ENCODE measurements at places on chromosomes 13 and 19.
A peak's percentile ranks its signal among the peaks of the same experiment; 100 is the strongest.

DNA sequence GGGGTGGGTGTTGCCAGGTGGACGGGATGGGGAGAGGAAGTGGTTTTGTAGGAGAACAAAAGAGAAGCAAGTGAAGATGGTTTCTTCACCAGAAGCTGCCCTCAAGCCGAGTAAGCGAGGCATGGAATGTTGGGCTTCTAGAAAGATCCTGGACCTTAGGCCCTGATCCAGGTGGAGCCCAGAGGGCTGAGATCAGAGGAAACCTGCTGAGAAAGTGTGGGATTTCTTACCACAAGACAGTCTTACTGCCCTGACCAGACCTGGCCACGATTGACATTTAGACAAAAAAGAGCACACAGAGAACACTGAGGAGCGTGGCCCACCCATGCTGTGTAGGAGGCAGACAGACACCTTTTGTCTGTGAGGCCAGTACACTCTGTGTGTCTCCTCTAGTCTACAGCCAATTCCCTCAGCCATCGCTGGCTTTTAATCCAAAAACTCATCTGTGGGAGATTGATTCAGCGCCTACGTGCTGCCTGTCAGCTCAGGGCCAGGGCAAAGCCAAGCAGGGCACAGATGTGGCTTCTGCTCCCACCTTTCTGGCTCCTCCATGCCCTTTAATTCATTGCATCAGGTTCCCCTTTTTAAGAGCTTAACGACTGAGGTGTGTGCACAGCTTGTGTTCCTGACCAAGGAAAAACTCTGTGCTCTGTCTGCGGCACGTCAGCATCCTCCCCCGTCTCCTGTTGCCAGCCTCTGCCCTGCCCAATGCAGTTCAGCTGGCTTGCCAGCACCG, 123.3 kb downstream of the AKAP11 start:
- no peak for DNase-seq

- no peak for DNase-seq
These were observed 96.4 kb downstream of the MBNL2 start for GRCh38 chr13:97318532-97318931.

- DNase-seq = no peak
These were observed 11.0 kb upstream of the C2CD4C start for GRCh38 chr19:419721-420515.

DNA sequence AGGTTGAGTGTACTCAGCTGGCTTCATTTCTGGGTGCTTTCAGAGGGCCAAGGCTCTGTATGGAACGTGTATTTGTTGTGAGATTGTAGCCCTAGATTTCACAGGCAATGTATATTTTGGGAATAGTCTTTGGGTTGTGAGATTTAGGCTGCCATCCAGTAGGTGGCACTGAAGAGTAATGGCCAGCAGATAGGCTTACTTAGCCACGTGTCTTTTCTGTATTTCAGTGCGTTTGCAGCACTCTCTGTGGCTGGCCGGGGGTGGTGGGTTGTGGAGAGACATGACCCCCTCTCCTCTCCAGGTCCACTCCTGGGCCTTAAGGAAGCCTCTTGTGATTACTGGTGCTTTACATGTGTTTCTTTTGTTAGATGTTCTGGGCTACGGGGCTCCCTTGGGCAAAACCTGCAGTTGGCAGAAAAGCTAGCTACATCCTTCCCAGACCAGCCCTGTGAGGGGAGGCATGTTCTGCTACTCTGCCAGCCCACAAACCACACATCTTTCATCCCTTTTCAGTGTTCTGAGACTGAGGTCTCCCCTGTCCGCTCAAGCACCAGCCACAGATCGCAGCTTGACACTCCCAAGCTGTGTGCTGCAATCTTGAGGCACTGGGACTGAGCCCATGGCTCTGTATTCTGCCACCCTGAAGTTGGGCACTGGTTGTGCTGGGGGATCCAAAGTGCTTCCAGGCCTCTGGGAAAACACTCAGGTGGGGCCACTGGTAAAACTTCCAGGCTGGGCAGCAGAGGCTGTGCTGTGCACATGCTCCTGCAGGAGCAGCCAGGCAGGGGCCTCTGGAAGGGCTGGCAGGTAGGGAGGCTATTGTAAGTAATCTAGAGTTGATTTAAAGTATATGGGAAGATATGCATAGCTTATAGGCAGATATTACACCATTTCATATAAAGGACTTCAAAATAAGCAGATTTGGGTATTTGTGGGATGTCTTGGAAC, 1096.8 kb upstream of the PCDH20 start:
- DNase-seq = peak; percentile 58

GRCh38 chr13:114142640-114143490, 10.4 kb upstream of the RASA3 start:
- DNase-seq = no peak

GRCh38 chr13:76387566-76387965, 498.6 kb downstream of the KCTD12 start:
- DNase-seq = no peak

DNA sequence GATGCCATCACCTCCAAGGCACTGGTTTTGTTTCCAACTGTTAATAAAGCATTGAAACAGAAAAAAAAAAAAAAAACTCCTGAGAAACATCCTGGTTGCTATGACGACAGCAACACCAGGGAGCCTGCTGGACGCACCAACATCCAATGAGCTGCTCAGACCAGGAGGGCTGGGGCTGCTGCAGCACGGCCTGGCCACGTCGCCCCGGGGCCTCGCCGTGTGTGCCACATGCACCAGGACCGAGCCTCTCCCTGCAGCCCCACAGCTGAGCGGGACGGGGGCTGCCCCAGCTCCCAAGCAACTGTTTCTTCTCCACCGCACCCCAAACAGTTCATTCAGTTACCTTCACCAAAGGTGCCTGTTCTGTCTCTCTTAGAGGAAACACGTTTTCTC, 54.5 kb downstream of the RASA3 start:
- no peak for DNase-seq

DNA sequence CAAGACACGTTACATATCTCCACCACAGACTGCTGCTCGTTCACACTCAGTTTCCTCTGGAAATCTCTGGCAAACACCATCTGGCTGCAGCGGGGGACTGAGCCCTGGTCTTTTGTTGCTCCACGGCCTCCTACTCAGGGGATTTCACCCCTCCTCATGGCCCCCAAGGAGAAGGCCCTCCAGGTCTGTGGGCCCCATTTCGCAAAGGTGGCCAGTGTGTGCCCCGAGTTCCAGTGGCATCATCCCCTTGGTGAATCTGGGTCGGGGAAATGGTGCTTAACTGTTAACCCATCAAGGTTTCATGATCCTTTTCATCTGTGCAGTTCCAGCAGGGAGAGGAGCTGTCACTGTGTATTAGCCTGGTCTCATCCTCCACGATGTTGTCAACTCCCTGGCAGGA, 235.4 kb upstream of the MAB21L1 start:
- no peak for DNase-seq

- peak; percentile 22 for DNase-seq
These were observed 27.9 kb downstream of the MIPEP start for GRCh38 chr13:23861310-23861709.

DNA sequence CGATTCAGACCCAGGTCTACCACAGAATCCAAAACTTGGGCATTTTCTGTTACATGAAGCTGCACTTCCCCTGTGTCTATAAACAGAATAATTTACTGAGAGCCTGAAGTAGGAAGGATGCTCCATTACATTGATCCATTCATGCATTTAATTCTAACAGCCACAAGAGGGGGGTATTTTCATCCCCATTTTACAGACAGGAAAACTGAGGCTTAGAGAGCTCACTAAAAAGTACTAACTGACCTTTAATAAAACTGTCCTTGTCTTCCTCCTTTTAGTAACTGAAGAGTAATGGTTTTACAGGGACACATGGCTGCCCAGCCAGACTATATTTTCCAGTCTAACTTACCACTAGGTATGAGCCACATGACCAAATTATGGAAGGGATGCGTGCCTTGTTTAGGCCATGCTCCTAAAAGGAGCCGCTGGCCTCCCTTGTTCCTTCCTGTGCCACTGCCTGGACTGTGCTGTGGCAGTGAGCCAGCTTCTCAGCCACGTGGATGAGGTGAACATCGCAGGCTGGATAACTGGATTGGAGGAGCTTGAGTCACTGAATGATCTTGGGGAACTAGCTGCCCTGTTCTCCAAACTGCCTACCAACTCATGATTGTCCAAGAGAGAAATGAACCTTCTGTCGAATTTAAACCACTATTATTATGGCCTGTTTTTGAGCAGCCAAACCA, 108.3 kb downstream of the DOCK9 start:
- DNase-seq = peak; percentile 5

- DNase-seq = peak; percentile 56
These were observed 6.3 kb upstream of the ZNF69 start for GRCh38 chr19:11881151-11881800.

GRCh38 chr13:25819856-25820530, 231.8 kb downstream of the SHISA2 start:
- no peak for DNase-seq
